ENCODE measurements at places on chromosomes 16 and 17. TPM values are rescaled to one million over a fixed set of nuclear protein-coding genes. Genes with fewer than 3 reads are reported as not detected.
A peak's percentile ranks its signal among the peaks of the same experiment; 100 is the strongest.

Gene PRSS33
- total RNA-seq, result not detected

Gene PDILT
- not detected for total RNA-seq

Gene SLC7A5
- total RNA-seq, result 248 TPM

Gene MMP28
- total RNA-seq, result 8.6 TPM

Gene FBXW10
- total RNA-seq, result not detected

Gene COPS3
- 50.9 TPM for total RNA-seq

Gene TMEM11
- 24.3 TPM for total RNA-seq

DNA sequence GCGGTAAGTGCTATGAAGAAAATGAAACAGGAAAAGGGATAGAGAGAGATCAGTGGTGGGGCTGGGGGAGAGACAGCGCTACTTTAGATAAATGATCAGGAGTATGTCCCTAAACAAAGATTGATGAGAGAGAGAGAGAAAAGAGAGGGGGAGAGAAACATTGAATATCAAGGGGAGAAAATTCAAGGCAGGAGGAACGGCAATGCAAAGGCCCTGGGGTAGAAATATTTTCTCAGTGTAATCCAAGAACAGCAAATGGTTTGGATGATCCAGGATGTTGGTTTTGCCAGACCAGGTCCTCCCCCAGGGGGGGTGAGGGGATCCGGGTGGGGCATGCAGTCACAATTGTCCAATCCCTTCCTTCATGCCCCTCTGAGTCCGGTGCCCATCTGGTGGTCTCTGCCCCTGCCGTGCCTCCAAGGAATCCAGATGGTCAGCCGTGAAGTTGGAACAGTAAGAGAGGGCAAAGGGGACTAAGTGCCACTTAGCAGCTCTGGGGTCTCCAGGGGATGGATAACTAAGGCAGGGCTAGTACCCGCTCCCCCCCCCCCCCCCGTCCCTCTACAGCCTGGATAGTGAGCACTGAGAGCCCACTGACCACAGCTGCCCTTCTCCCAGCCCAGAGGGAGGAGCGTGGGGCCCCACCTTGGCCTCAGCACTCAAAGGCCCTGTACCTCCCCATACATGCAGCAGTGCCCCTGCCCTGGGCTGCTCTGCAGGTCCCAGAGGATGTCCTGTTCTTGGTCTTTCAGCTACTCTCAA, 43.7 kb downstream of the TMEM132E start:
- no peak for DNase-seq

- no peak for DNase-seq
Observed at GRCh38 chr17:64281962-64282752, 19.1 kb upstream of the TEX2 start.

DNA sequence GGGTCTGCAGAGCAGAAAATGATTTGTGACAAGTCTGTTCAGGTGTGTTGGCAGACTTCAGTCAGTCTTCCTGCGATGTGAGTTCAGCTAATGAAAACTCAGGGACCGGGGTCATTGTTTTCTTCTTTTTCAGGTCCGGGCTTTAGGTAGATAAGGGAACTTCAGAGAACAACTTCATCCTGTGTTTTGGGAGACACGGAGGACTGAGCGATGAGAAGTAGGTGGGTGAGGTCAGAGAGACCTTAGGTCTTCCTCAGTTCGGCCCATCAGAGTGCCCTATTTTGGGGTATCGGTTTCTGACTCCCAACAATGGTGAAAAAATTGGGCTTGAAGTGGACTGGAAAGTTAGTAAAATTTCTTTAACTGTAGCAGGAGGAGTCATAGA, 88.9 kb upstream of the ATF7IP2 start:
- DNase-seq, result no peak

- DNase-seq, result no peak
Observed at GRCh38 chr16:85201574-85201973, 89.3 kb upstream of the CIBAR2 start.

GRCh38 chr17:31488264-31488981, 96.9 kb downstream of the RAB11FIP4 start:
- no peak for DNase-seq

- DNase-seq, result no peak
Observed at GRCh38 chr16:78955206-78955605, 645.3 kb downstream of the MAF start.

DNA sequence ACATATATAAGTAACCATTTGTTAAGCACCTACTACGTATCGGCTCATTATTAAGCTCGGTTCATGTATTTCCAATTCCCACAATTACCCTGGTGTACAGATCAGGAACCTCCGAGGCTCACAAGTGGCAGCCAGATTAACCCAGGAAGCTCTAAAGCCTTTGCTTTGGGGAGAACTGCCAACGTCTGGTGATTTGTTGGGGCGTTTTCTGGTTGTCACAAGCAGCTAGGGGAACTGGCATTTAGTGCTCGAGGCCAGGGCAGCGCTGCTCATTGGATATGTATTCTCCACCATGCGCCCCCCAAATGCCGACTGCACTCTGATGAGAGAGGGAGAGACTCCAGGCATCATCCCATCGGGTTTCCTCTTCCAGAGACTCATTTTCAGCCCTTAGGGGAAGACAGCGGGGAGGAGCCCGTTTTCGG, 541 bp downstream of the ZNF18 start:
- no peak for DNase-seq

GRCh38 chr16:13594823-13595222, 325.1 kb upstream of the ERCC4 start:
- DNase-seq, result no peak

- no peak for DNase-seq
Observed at GRCh38 chr16:70496513-70496912, 26.8 kb downstream of the COG4 start.

DNA sequence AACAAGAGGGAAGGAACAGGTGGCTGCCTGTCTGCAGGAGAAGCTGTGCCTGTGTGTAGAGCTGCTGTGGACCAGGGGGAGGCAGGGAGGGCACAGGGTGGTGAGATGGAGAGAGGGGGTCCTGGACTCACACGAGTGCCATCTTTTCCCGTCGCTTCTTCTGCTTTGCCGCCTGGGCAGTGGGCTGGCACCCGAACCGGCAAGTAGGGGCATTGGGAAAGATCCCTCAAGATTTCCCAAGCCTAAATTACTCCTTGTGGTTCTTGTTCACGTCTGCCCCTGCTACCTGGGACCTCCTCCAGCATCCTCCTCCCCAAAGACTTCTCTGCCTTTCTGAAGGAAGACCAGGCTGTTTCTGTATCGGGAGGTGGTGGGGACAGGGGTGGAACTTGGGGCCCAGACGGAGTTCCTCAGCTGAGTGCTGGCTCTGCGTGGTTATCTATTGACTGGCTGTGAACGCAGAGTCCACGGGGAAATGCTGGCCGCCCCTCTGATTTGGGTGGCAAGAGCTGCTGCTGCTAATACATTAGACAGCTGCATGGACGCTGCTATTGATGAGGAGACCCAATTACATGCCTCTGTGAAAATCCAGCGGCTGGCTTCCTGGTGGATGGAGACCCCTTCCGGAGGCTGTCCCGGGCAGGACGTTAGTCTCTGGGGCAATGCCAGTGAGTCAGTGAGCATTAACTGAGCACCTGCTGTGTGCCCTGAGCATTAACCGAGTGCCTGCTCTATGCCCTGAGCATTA, 114.5 kb downstream of the OR1D5 start:
- DNase-seq, result peak; percentile 39

DNA sequence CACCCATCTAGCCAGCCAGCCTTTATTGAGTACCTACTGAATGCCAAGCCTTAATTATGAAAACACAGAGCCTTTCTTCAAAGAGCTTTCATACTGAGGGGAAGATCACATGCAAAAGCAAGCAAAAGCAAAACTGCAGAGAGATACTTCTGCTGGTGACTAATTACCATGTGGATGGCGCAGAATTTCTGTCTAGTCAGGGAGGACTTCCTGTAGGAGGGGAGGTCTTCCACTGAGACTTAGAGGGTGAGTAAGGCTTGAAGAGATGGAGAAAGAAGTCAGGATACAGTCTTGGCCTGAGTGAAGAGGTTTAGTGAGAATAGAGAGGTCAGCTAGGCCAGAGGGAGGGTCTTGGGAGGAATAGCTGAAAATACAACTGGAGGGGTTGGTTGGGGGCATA, 53.9 kb upstream of the CCL2 start:
- DNase-seq, result no peak

DNA sequence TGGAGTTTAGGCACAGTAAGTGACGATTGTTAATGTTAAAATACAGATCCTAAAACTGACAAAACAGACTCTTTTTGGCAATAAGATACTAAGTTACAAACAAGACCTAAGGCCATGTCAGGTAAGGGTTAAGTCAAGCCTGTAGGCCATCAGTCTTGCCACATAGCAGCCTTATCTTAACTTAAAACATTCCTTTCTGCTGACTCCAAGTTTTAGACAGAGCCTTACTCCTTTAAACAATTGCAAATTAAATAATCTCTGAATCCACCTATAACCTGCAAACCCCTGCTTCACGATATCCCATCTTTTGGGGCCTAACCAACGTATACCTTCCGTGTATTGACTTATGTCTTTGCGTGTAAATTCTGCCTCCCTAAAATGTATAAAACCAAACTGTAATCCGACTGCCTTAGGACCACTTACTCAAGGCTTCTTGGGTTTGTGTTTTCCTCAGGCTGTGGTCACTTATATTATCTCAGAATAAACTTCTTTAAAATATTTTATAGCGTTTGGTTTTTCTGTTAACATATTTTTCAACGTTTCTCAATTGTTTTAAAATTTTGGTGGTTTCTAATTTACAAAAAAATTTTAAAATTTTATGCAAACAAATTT, 64.4 kb downstream of the EFCAB5 start:
- no peak for DNase-seq

GRCh38 chr17:77318491-77319210, 177.9 kb downstream of the SEC14L1 start:
- peak; percentile 70 for DNase-seq

DNA sequence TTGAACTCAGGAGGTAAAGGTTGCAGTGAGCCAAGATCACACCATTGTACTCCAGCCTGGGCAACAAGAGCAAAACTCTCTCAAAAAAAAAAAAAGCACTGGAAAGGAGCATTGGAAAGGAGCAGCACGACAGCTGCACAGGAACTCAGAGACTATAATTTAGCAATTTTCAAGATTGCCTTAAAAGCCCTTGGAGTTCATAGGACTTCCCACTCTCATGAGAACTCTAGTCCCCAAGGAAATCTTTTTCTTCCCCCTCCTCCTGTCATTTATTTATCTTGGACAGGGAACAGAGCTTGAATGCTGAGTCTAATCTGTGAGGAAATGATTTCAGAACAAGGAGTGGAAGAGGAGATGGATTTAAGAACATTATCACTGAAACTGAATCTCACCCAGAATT, 69.0 kb downstream of the PLXDC1 start:
- no peak for DNase-seq

- DNase-seq, result no peak
Observed at GRCh38 chr16:48420437-48420836, 35.2 kb upstream of the SIAH1 start.

DNA sequence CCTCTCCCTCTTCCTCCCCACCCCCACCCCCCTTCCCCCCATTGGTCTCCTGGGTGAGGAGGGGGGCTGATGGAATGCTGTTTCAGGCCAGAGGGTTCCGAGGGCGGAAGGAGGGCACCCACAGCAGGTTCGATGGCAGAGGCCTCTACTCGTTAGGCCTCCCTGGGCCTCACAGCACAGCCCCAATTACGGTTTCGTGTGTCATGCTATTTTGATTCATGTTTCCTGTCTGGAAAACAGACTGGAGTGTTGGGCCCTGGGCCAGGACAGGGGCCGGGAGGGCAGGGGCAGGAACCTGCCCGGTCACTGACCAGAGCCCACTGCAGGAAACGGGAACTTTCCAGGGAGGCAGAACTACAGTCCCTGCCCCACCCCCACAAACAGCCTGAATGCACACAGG, 138.2 kb downstream of the C16orf95 start:
- no peak for DNase-seq

GRCh38 chr17:77320044-77320440, 179.3 kb downstream of the SEC14L1 start:
- peak; percentile 58 for DNase-seq

- no peak for DNase-seq
Observed at GRCh38 chr16:88762941-88763340, 22.1 kb downstream of the PIEZO1 start.

DNA sequence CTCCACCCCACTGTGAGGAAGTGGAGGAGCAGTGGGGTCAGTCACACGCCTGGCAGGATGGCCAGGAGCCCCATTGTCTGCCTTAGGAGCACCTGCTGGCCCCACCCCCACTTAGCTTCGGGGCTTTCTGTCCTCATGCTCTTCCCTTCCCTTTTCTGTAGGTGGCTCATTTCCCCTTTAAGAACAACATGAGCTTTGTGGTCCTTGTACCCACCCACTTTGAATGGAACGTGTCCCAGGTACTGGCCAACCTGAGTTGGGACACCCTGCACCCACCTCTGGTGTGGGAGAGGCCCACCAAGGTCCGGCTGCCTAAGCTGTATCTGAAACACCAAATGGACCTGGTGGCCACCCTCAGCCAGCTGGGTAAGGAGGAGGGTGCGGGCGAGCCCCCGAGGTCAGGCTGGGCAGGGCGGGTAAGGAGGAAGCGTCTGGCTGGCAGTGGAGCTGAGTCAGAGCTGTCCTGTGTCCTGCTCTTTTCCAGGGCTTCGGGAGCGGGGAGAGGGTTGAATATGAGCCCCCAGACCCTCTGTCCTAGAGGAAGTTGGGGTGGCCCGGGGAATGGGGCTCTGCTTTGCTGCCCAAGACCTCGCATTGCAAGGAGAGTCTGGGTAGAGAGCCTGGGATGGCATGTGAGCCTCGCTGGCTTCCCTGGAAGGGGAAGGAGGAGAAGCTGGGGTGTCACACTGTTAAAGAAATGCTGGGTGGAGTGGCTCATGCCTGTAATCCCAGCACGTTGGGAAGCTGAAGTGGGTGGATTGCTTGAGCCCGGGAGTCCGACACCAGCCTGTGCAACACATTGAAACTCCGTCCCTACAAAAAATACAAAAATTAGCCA, 9.2 kb upstream of the SERPINF1 start:
- no peak for DNase-seq

Measured in chondrocyte (in vitro differentiated cells).